Activated CD8-positive, alpha-beta memory T cell treated with anti-CD3 and anti-CD28 coated beads, Interleukin-2, amount 10 ng/mL, durations not matched to agents 7 days and 5 days (primary cell): ENCODE measurements at places on chromosomes 5 and 9. TPM values are rescaled to one million over a fixed set of nuclear protein-coding genes. Genes with fewer than 3 reads are reported as not detected.

Gene SEC61B
- 154 TPM for total RNA-seq

Gene C8G
- 1.7 TPM for total RNA-seq

DNA sequence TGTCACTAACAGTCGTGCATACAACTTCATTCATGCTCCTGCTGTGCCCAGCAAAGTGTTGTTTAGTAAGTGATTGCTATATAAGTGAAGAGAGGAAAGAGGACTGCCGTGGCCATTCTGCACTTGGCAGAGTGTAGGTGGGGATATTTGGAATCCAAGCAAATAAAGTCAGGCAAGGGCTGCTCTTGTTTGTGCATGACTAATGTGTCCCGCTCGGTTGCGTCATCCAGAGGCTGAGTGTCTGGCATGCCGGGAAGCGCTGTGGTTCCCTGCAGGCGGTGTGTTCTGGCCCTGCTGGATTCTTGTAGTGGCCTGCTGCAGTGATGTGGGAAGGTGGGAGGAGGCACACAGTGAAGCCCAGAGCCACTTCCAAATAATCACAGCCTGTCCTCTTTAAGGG lies 136.9 kb upstream of the ANKH start:
- no peak overlapping the region for H3K27ac ChIP-seq
- H3K4me3 ChIP-seq: no peak overlapping the region
- no peaks in the 10 kb centered on the region for H3K4me1 ChIP-seq
- no peak for DNase-seq
- peaks cover 23% of the 10 kb centered on the region for H3K27me3 ChIP-seq

Gene RIGI
- total RNA-seq: 40.0 TPM

DNA sequence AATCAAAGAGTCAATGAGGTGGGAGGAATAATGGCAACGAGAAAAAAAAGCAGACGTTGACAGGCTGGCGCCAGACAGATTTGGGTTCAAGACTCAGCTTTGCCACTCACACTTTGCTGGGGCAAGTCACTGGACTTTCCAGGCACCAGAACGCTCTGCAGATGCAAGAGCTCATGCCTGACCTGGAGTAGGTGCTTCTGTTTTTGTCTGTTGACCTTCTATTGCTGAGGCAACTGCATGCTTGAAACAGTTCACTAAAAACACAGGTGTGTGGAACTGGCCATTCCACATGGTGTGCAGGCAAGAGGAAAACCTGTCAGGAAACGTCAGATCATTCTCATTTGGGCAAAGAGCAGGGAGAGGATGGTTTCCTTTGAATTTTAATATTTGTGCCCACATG lies 161.2 kb upstream of the SMIM23 start:
- DNase-seq: no peak
- no peak overlapping the region for H3K27ac ChIP-seq
